ENCODE measurements at places on chromosomes 11 and 22.
A peak's percentile ranks its signal among the peaks of the same experiment; 100 is the strongest.

GRCh38 chr22:20576445-20576816, 69.0 kb downstream of the MED15 start:
- no peak for DNase-seq

DNA sequence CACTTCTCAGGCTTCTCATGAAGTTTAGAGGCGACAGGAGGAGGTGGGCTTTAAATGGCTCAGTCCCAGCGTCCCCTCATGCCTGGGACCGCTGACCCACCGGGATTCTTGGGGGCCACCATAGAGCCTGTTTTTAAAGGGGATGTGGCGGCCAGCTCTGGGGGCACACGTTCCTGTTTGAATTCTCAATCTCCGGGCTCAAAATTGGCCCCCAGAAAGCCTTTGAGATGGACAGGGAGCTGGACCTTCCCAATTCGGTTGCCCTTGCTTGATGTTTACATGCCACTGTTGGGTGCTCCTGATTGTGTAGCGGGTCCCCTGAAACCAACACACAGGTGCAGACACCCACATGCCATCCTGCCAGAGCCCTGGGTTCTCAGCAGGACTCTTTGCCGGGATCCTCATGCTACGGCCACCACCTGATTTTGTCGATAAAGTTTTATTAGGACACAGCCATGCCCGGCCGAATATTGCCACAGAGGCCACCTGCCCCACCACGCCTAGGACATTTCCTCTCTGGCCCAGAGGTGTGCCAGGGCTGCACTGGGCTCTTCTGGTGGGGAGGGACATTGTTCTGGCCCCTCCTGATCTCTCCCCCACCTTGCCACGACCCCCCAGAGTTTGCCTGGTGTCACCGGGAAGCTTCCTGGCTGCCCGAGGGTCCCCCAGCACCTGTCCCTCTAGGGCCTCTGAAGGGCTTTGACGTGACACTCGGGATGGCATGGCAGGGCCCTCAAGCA, 71.6 kb downstream of the KCNQ1 start:
- no peak for DNase-seq

DNA sequence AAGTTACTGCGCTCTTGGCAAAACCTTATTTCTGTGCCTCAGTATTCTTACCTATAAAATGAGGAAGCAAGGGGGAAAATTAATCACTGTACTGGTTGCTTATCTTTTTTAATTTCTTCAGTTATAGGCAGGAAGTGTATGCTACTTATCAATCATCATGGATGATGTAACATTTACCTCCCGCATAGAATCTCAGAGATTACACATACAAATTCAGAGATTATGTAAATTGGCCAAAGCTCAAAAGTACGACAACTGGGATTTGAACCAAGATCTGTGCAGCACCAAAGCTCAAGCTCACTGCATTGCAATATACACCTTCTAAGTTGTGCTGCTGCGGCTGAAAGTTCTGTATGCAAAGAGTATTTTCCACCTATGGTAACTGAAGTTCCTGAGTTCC, 83.0 kb downstream of the PDHX start:
- no peak for DNase-seq

DNA sequence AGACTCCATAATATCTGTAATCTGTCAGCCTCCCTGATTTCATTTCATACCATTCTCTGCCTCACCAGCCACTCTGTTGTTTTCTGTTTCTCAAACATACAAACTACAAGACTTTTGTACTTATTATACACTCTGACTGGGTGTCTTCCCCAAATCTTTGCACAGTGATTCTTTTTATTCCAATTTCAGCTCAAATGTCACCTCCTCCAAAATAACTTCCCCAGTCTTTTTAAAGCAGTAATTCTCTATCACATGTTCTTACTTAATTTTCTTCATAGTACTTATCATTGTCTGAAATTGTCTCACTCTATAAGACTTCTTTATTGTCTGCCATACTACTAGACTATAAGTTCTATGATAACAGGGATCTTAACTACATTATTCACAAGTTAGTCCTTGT, 19.6 kb downstream of the SOX6 start:
- DNase-seq = no peak

DNA sequence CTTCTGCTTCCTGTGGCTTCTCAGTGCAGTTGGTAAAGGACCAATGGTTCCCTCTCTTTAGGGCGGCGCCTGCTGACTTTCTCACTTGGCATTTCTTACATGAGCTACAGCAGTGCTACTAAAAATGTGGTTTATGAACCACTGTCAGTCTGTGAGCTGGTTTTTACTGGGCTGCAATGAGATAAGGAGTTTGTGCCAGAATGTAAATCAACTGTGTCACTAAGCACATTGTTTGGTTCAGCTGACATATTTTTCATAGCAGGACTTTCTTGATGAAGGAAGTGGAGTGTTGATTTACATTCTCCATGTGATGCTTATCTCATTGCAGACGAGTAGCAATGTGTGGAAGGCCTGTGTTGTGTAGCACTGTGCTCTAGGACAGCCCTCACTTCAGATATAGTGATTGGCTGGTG, 463.3 kb downstream of the SOX6 start:
- DNase-seq = no peak

- no peak for DNase-seq
Observed at GRCh38 chr11:111851636-111852035, 19.7 kb downstream of the ALG9 start.

GRCh38 chr11:27660171-27660570, 40.1 kb downstream of the BDNF start:
- DNase-seq = no peak

DNA sequence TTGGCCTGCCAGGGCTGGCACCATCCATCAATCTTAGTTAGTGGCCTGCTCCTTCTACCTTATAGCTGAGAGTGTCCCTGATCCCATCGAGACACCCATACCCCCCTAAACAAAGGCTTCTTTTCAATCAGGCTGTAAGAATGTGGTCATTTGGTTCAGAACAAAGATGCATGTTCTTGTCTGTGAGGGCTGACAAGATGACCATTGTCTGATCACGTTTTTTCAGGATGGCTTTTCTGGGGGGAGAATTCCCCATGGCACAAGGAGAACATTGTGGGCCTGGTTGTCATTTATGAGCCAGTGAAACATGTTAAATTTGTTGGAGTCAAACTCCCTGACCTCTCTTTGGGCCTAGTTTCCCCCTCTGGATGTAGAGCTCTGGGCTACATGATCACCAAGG, 160.4 kb downstream of the INSC start:
- DNase-seq = no peak

GRCh38 chr22:23452231-23453010, 127.7 kb downstream of the IGLL1 start:
- DNase-seq = no peak

DNA sequence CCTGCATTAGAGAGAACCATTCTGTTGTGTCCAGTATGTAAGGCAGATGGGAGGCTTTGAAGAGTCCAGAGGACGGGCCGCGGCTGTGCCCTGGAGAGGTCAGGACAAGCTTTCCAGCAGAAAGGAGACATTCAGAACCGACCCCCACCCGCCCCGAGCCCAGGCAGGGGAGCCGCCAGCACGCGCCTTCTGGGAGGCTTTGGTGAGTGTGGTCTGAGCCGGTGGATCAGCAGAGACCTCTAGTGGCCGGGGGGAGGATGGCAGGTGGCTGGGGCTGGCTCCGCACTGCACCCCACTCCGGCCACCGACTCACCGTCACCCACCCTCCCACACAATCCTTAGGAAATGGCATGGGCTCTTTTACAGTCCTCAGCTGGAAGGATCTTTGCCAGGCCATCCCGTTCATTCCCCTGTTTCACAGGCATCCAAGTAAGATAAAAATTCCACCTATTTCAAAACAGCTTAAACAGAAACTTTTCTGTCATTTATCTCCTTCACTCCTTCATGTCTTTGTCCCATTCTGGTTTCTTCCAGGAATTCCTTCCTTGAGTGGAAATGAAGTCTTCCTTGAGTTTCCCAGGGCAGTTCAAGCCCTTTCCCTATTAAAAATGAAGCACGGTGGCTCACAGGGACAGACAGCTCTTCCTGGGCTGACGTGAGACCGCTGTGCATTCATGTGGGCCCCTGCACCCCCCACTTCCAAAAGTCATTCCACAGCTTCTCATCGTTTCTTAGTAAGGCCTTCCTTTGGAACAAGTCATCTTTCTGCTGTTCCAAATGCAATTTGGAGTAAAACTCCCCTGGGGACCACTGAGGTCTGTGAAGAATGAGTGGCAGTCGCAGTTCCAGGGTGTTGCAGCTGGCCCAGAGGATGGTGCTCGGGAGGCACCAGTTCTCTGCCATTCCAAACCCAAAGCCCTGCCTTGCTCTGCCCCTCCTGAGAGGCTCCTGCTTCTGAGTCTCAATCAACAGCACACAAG, 91.0 kb downstream of the FEZ1 start:
- DNase-seq = peak; percentile 53

DNA sequence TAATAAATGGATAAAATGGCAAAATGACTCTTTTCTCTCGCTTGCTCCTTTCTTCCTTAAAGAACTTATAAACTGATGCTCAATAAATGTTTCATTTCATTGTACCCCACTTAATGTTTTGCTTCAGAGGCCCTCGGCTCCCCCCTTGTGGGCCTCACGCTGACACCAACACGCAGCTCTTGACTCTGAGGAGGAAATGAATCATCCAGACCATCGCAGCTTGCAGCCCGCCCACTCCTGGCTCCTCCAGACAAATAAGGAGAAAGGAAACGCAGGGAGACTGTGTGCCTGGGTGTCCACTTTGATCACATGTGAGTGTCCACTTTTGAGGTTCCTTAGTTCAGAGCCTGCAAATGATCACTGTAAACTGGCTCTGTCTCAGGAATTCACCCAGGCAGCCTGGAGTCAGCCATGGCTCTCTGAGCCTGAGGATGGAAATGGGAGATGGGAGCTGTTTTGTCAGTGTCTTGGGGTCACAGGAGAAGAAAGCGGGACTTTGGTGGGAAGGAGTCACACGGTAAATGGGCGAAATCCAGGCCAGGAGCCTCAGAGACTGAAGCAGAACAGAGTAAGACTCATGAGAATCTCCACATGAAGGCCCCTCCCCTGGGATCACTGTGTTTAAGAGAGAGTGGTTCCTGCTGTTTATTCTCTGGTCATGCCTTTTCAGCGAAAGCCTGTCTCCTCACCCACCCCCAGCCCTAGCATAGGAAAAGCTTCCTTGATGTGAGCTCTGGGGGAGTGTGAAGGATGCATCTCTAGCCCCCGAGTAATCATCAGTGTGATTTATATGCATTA, 96.5 kb downstream of the CWC15 start:
- peak; percentile 49 for DNase-seq

DNA sequence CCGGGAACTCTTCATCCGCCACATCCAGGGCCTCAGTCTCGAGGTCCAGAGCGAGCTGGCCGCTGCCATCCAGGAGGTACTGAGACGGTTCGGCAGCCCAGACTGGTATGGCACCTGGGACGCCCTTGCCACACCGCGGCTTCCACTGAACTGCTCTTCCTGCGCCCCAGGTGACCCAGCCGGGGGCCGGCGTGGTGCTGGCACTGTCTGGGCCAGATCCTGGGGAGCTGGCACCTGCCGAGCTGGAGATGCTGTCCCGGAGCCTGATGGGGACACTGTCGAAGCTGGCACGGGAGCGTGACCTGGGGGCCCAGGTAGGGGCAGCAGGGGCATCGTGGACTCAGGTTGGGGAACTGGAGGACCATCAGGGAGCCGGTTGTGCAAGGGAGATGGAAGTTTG, 1.4 kb downstream of the CCDC88B start:
- no peak for DNase-seq

GRCh38 chr11:14414470-14415461, 55.8 kb upstream of the RRAS2 start:
- peak; percentile 70 for DNase-seq

- DNase-seq = peak; percentile 3
Observed at GRCh38 chr11:14075118-14076078, 112.9 kb downstream of the SPON1 start.

GRCh38 chr11:67646535-67647336, 3.8 kb downstream of the ACY3 start:
- peak; percentile 25 for DNase-seq

DNA sequence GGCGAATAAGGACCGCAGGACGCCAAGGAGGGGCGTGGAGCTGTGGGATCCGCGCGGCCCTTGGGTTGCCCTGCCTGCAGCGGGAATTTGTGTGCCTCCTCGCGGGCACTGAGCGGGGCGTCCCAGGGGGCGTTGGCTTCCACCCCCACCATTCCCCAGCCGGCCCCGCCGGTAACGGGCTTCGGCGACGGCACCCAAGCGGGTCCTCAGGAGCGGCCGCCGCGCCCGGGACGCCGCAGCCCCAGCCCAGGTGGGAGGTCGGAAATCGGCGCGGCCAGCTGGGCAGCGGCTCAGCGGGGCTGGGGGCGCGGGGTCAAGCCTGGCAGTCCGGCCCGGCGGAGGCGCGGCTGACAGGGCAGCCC, 320 bp downstream of the CLTCL1 start:
- DNase-seq = peak; percentile 40

DNA sequence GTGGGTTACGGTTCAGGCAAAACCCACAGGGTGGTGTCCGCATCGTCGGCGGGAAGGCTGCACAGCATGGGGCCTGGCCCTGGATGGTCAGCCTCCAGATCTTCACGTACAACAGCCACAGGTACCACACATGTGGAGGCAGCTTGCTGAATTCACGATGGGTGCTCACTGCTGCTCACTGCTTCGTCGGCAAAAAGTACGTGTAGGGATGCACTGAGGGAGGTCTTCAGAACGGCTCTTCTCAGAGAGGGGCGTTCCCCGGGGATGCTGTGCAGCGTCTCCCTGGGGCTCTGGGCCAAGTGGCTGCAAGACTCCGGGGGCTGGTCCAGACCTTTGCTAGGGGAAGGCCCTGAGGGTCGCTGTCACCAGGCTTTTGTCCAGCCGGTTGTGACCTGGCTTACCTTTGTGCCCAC, 1.3 kb downstream of the ACR start:
- DNase-seq = no peak

GRCh38 chr11:122897606-122898210, 15.1 kb downstream of the JHY start:
- DNase-seq = no peak

- no peak for DNase-seq
Observed at GRCh38 chr11:62438641-62439040, 19.8 kb downstream of the SCGB1A1 start.

DNA sequence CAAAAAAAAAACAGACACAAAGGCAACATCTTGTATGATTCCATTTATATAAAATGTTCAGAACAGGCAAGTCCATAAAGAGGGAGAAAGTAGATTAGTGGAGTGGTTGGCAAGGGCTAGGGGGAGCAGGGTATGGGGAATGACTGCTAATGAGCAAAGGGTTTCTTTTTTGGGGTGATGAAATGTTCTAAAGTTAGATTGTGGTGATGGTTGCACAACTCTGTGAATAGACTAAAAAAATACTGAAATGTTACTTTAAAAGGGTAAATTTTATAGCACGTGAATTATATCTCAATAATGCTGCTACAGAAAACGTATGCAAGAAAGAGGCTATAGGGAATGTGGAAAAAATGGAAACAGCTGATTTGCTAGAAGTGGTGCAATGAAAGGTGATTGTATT, 155.1 kb downstream of the TENM4 start:
- no peak for DNase-seq

DNA sequence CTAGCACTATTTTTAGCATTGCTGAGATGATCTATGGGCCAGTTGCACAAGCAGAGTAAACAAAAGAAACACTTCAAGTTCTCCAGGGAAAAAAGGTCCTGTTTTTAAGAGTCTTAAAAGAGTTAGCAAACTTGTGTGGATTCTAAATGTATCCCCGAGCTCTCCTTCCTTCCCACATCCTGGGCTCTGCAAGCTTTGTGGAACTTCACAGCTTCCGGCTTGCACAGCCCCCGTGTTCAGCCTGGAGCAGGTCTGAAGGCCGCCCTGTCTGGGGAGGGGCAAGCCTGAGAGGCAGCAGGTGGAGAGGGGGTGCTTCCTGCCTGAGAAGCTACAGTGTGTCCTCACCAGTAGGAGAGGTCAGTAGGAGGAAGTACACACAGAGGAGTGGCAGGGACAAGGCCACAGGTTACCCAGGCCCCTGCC, 35.1 kb upstream of the SUSD2 start:
- DNase-seq = peak; percentile 44

All from CD8-positive, alpha-beta memory T cell (primary cell).